Activated CD4-positive, alpha-beta T cell treated with anti-CD3 and anti-CD28 coated beads, Interleukin-2, amount 50 U/mL, for 1 hour (primary cell): ENCODE measurements at places on chromosomes 7 and 10.

DNA sequence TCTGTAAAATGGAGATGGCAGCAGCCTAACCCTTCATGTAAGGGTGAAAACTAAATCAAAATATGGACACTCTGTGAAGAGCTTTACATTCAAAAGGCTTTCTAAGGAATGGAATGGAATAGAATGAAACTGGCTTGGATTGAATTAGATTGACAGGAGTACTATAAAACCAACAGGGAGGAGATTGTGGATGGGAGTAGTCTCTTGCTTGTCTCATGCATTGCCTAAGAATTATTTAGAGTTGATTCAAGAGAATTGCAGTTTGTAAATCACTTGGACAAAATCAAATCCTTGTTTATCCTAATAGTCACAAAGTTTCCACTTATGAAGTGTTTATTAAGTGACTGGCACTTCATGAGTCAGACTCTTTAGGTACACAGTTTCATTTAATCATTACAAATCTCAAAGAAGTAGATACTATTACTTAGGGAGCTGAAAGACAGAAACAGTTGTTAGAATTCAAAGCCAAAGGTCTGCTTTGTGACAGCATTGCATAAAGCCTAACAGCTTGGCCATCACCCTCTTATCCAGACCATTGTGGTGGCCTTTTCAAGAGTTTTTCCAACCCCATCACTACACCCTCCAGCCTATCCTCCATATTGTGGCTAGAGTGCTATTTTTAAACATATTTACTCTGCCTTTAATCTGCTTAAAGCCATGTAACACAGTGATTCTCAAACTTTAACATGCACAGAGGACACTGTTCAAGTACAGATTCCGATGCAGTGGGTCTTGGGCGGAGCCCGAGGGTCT is 91.9 kb upstream of the GHITM start:
- no peak for DNase-seq

DNA sequence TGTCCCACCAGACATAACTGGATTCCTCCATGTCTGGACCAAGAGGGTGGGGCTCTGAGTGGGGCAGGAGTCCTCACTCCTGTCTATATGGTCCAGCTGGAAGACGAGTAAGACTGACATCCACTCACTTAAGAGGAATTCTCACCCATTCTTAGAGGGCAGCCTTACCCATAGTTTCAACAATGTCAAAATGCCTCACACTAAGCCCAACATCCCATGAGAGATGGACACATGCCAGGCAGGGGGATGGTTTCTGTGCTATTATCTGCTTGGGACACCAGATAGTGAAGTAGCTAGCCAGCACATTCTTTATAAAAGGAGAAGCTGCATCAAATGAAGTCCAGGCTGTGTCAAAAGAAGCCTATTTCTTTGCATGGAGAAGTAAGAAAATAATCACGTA is 4.7 kb upstream of the LANCL2 start:
- DNase-seq = no peak

- no peak for DNase-seq
Observed at GRCh38 chr7:20312562-20312961, 18.1 kb upstream of the ITGB8 start.

GRCh38 chr10:69994262-69994661 is 58.4 kb upstream of the MACROH2A2 start:
- no peak for DNase-seq

GRCh38 chr7:38833329-38833728 is 75.7 kb downstream of the VPS41 start:
- DNase-seq = no peak

- no peak for DNase-seq
Observed at GRCh38 chr10:14282276-14282675, 48.4 kb downstream of the FRMD4A start.

DNA sequence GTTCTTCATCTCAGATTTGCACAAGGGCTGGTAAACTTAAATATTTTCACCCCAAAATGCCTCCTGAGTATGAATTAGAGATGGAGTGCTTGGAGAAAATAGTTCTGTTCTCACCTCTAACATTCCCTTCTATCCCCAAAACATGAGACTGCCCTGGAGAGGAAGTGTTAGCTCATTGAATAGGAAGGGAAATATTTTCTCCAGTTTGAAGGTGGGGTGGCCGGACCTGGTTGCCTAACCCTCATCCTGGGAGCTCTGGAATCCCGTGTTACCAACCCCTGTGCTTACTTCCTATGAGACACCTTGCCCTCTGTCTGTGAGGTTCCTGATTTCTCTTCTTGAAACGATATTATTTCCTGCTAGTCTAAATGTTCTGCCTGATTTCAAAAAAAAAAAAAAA is 779 bp downstream of the IFIT2 start:
- no peak for DNase-seq

GRCh38 chr10:64158551-64158950 is 637.4 kb downstream of the REEP3 start:
- DNase-seq = no peak

DNA sequence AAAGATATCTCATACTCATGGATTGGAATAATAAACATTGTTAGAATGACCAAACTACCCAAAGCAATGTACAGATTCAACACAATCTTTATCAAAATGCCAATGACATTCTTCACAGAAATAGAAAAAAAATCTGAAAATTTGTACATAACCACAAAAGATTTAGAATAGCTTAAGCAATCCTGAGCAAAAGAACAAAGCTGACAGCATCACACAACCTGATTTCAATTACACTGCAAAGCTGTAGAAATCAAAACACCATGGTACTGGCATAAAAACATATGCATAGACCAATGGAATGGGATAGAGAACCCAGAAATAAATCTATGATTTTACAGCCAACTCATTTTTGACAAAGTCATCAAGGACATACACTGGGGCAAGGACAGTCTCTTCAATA is 130.0 kb upstream of the TMEM72 start:
- no peak for DNase-seq

GRCh38 chr7:95330204-95330960 is 6.0 kb upstream of the PON1 start:
- no peak for DNase-seq

DNA sequence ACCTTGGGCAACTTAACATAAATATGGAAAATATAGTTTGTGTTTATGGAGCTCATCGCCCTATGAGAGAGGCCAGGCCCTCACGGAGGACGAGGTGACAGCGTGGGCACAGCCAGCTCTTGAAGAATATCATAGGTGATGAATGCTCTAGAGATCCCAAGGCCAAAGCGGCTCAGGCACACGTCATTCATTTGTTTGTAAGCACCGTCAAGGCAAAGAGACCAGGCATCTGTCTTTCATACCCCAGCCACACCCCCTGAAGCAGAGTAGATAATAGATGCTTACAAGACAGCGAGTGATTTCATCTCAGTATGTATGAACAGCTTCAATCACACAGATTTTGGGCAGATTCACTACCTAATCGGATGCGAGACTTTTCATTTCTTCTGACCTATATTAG is 242.1 kb upstream of the C7orf33 start:
- DNase-seq = no peak

- no peak for DNase-seq
Observed at GRCh38 chr10:114708717-114709335, 50.8 kb upstream of the ABLIM1 start.

DNA sequence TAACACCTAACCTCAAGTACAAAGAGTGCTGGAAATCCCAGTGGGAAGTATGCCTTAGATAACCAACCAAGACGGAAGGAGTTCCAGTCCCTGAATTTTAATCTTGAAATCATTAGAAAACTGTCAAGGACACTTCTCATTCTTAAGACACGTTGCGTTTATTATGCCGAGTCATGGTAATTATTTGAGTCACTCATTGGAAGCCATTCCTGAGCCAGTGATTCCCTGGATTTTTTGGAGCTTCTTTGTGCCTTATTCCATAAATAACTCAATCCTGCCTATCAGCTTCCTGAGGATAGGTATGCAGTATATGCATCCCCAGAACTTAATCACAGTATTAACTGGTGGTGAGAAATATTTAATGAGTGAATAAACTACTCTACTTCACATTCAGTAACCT is 77.4 kb downstream of the PPP1R17 start:
- DNase-seq = no peak

DNA sequence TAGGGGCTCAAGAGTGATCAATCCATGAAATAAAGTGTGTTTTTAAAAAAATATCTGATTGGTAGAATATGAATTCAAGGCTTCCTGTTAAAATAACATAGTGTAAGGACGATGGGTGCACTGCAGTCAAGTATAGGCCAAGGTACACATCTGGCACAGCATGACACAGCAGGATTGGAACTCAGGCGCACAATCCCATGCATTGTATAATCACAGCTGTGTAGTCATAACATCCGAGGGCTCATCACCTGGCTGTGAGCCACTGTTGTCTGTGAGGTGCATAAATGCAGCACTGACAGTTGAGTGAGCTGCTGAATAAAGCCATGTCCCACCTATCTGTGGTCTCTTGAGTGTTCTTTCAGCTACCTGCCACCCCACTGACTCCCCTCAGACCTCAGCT is 142.3 kb upstream of the HPS1 start:
- no peak for DNase-seq

GRCh38 chr7:116734710-116735109 is 62.7 kb downstream of the MET start:
- DNase-seq = no peak

DNA sequence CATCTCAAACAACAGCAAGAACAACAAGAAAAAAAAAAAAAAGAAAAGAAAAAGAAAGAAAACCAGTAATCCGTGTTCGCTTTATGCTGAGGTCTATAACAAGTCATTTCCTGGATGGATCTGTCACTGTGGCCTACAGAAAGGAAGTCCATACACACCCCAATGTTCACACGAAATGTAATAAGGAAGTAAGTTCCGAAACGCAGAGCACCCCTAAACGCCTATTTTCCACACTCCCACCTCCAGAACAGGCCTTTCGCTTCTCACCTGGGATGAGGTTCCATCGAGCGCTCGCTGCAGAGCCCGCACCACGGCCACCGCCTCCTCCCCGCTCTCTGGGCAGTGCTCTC is 735 bp downstream of the ZNF394 start:
- no peak for DNase-seq

DNA sequence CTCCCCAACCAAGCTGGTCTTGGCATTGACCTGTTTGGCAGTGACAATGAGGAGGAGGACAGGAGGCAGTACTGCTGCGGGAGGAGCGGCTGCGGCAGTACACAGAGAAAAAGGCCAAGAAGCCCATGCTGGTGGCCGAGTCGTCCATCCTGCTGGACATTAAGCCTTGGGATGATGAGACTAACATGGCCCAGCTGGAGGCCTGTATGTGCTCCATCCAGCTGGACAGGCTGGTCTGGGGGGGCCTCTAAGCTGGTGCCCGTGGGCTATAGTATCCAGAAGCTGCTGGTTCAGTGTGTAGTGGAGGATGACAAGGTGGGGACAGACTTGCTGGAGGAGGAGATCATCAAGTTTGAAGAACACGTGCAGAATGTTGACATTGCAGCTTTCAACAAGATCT is 39.1 kb upstream of the ZNF273 start:
- no peak for DNase-seq

DNA sequence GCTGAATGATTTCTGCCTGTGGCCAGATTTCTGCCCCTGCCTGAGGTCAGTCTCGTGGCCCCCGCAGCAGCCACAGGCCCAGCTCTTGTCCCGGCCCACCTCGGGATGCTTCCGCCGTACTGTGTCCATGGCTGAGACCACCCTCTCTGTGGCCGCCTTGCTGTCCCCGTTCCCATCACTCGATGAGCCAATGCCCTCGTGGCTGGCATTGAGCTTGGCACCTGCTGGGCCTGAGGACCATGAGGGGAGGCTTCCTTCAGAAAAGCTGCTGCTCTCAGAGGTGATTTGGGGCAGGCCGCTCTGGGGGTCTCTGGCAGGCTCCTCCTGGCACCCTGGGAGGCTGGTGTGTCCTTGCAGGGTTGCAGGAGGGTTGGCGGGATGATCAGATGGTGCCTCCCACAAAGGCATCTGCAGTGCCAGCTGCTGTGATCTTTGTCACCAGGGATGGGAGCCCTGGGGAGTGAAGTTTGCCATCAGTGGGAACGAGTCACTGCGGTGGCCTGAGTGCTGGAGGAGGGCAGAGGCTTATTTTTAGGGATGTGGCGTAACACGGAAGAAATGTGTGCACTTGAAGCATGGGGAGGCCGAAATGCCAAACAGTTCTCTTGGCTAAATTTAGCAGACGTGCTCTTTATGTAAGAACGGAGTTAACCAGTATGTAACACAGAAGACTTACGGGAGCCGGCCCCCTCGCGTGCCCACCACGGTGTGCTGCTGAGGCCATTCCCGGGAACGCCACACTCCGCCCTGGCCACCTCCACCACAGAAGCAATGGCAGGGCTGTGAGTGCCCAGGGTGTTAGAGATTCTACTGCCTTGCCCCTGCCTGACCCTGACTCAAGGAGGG is 47.7 kb downstream of the VIPR2 start:
- DNase-seq = no peak

DNA sequence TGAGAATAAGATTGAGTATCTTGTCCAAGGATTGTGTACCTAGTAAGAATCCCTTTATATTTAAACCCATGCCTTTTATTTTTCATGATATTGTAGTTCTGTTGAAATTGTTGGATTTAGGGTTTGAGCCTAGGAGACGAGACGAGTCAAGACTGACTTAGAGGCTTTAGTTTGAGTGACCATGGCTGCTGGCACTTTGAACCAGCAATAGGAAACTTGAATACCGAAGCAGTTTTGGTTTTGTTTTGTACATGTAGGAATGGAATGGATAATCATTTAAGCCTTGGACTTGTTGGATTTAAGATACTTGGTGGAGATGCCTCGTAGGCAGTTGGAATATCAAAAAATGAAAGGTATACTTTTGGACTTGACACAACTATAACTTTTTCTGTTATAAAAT is 229.0 kb downstream of the BICC1 start:
- DNase-seq = no peak

- DNase-seq = no peak
Observed at GRCh38 chr10:1670541-1671365, 66.6 kb downstream of the ADARB2 start.

GRCh38 chr7:21077602-21078001 is 290.9 kb upstream of the SP8 start:
- no peak for DNase-seq

DNA sequence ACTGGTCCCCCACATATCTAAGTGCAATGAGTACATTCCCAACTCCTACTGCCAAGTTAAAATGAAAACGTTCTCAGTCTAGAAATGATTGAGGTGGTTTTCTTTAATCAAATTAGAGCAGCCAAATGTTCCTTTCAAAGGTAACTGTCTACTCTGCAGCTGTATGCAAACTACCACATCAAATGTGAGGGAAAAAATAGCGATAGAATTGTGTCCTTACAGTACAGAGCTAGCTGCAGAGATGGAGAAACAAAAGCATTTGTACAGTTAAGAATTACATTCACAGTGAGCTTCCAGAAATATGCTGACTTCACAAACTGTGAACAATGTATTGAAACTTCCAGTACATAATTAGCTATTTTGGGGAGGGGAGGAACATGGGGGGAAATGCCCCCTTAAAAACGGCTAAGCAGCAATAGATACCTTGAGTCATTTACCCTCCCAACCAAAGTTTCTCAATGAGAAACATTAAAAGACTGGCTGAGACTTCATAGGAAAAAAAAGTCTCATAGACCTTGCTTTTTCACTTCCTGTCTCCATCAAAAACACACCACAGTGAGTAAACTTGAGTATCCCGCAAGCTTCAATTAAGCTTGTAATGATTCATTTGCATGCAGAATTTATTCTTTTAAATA is 22.9 kb downstream of the CDK6 start:
- no peak for DNase-seq
